ENCODE measurements at places on chromosomes 16 and 17.

DNA sequence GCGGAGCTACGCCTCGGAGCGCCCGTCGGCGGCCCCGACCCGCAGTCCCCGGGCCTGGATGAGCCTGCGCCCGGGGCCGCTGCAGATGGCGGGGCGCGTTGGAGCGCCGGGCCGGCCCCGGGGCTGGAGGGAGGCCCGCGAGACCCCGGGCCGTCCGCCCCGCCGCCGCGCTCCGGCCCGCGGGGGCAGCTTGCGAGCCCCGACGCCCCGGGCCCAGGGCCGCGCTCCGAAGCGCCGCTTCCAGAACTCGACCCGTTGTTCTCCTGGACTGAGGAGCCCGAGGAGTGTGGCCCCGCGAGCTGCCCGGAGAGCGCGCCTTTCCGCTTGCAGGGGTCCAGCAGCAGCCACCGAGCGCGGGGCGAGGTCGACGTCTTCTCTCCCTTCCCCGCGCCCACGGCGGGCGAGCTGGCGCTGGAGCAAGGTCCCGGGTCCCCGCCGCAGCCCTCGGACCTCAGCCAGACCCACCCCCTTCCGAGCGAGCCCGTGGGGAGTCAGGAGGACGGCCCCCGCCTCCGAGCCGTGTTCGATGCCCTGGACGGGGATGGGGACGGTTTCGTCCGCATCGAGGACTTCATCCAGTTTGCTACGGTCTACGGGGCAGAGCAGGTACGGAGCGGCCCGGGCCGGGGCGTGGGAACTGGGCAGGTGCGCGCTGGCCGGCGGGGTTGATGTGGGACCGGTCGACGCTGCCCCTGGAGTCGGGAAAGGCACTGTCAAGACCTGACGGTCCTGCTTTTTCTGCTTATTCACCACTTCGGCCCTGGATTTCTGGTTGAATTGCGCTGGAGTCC lies 861 bp downstream of the RAB11FIP3 start:
- peak; percentile 69 for DNase-seq

- peak; percentile 78 for DNase-seq
These were observed 110.6 kb downstream of the ZNF423 start for GRCh38 chr16:49745311-49745747.

DNA sequence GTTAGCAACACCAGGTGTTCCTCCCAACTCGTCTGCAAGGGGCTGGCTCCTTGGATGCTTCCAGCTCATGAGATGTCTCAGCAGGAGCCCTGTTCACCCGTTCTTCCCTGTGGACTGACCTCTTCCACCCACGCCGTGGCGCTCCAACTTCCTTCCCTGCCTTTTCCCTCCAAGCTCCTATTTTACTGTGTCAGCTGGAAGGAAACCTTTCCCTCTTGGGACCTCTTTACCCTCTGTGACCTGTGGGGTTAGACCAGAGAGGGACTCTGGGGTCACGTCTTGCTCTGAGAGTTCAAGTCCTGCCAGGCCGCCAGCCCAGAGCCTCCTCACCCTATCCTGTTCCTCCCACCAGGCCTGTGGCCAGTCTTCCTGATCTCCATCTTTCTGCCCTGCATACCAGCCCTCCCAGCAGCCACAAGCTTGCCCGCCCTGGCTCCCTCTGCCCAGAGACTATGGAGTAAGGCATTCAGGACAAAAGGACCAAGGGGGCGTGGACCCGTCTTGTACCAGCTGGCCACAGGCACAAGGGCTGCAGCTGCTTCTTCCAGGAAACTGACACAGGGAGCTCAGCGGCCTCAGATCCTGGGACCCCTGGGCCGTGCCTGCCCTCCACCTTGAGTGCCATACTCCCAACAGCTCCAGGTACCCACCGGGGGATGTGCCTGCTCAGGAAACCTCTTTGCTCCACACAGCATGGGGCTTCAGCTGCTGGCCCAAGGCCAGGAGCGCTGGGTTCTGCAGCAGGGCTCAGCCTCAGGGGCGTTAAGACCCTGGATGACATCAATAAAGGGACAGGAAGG lies 3.0 kb downstream of the PAQR4 start:
- DNase-seq = no peak

- no peak for DNase-seq
These were observed 21.0 kb downstream of the MRM3 start for GRCh38 chr17:802901-803881.

DNA sequence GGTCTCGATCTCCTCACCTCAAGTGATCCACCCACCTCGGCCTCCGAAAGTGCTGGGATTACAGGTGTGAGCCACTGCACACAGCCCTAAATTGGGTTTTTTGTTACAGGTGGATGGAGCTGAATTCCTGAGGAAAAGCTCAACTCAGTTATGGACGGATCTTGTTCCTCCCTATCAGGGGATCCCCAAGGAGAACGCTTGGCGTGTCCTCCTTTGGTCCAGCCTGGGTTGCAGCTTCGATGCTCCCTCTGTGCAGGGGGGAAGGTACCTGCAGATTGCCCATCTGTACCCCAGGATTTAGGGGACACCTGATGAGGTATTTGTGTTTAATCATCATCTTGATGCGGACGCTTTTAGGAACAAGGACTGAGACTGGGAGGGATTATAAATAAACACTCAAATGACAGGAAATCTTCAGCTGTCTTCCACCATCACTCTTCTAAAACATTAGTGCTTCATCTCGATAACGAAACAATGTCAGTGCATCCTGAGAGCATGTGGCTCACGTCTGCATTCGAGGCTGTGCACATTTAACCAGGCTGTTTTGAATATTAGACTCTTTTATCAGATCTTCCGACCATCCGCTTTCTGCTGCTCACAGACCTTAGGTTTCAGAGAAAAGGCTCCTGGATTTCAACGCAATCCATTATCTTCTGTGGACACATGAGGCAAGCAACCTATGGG lies 18.2 kb upstream of the MEIOB start:
- DNase-seq = no peak

DNA sequence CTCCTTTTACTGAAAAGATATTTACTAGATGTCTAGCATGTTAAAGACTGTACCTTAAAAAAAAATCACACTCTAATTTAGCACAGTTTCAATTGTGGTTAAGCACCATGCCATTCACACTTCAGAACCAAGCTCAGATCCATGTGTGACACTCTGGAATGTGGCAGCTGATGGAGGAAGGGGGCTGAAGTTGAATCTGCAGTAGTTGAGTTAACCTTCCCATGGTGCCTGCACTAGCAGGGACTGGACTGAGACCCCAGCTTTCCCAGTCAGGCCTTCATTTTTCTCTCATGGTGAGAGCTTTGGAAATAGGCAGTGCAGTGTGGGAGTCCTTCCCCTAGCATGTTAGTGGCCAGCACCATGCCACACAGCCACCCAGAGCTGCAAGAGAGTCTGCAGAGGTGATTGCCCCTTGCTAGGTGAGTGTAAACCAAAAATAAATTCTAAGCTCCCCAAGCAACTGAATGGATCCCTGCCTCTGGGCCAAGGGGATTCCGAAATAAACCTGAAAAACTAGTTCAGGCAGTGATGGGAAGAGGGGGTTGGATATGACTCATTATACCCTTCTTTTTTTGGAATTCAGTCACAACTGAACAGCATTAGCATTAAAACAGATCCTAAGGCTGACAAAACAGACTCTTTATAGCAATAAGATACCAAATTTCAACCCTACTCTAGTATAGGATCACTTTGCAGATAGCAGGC lies 208.5 kb downstream of the WWOX start:
- DNase-seq = no peak

- DNase-seq = peak; percentile 23
These were observed 47.1 kb downstream of the IRX3 start for GRCh38 chr16:54239456-54239855.

GRCh38 chr17:70171159-70171558 lies 1.8 kb downstream of the KCNJ2 start:
- no peak for DNase-seq

- DNase-seq = peak; percentile 79
These were observed 32.7 kb upstream of the RPH3AL start for GRCh38 chr17:385178-385835.

DNA sequence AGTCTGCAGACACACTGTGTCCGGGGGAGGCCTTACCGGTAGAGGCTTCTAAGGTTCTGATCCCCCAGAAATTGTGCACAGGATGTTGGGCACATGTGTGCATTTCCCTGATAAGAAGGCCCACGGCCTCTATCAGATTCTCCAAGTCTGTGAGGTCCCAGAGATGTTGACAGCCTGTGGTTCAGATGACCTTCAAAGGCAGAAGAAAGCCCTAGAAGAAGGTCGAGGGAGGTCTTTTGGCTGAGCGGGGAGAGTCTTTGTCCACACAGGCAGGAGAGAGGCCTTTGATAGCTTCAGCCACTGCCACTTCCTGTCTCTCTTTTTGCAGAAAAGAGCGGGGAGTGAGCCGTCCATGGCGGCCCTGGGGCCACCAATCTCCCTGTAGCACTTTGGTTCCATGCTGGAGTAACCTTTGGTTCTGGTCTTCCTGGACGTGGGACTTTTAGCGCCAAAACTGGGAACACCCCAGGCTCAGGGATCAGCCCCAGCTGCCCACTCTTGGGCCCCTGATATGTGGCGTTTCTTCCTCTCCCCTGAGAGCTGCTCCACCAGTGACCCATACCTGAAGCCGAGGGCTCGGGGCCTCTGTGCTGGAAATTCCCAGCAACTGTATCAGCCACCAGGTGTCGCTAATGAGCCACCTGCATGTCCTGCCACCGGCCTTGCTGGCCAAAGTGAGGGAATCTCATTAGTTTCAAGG lies 28.1 kb upstream of the LGALS9 start:
- DNase-seq = peak; percentile 80

DNA sequence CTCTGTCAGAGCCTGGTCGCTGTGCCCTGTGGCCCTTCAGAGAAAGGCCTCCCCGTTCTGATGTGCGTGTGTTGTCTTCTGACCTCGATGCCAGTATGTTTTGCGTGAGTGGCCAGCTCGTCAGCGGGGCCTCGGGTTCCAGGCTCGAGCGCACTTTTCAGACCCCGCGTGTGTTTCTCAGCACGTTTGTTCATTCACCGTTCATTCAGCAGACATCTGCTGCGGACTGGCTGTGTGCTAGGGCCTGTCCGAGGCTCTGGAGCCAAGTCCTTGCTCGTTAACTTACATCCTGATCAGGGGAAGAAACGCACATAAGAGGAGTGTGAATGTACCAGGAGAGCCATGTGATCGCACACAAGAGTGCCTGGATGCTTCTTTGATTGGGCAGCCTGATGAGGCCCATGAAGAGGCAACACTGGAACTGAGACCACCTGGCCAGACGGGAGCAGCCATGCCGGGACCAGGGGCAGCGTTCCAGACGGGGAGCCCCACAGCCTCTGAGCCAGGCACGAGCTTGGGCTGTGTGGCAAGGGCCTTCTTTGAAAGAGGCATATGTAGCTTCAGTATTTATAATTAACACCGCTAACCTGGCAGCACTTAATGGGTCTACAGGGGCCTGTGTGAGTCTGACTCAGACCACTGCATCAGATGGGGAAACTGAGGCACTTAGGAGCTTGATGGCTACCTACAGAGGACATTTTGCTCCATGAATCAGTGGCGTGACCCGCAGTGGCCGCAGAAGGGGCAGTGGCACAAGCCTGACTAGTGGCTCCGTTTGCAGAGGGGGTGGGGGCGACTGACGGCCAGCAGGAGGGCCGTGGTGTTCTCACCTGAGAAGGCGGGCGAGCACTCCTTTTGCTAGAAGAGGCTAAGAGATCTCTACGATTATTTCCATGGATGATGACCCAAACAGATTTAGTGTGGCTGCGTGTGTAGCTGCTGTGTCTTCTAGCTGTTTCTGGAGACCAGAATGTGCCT lies 187.9 kb upstream of the CHMP6 start:
- DNase-seq = no peak

- DNase-seq = no peak
These were observed 12.1 kb upstream of the NDUFAB1 start for GRCh38 chr16:23608194-23608593.

GRCh38 chr17:50330151-50330775 lies 15.7 kb upstream of the XYLT2 start:
- no peak for DNase-seq

DNA sequence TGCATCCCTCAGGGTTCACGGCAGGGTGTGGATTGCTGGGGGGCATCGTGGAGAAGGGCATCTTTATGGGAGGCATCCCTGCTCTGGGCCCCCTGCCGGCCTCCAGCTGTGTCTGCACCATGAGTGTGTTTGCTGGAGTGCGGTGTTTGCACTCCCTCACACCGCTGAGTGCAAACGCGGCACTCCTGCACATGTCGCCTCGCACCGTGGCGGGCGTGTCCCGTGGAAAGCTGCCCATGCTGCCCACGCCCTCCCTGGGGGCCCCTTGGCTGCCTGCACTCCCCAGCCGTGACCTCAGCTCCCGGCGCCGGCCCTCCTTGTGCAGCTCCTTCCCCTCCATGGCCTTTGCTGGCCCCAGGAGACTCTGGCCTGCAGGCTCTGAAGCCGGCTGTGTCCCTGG lies 74.6 kb upstream of the ZNF750 start:
- DNase-seq = no peak

DNA sequence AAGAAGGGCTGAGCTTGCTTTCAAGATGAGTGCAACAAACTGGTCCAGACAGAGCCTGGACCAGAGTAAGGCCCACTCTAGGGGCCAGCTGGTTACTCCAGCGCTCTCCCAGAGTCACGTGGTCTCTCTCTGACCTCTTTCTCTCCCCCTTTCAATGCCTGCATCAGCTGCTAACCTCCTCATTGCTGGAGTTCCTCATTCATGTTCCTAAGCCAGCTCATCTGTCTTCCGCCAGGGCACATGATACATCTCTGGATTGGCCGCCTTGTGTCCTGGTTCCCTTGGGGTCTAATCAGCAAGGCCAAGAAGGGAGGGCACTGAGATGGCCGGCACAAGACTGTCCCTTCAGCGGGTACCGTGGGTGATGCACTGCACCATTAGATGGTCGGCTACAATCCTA lies 26.9 kb upstream of the ZFP90 start:
- DNase-seq = peak; percentile 67

DNA sequence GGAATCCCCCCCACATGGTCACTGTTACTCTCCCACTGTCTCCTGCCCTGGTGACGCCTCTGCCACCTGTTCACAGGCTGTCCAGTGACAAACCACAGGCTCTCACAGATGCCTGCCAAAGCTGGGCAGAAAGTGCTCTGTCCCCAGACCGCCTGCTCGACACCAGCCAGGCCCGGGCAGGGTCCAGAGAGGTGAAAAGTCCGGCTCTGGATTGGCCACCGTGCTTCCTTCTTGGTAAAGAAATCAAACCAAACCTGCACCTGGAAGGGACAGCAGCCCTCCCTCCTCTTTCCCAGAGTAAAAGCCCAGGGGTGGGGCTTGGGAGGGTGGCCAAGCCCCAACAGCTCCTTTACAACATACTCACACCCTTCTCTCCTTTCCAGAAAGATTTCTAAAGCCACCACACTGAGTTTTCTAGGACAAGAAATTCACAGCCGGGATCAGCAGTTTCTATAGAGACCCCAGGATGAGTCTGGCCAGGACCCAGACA lies 6.2 kb downstream of the PCGF2 start:
- no peak for DNase-seq

GRCh38 chr16:3133844-3134243 lies 985 bp upstream of the ZNF213 start:
- DNase-seq = no peak

DNA sequence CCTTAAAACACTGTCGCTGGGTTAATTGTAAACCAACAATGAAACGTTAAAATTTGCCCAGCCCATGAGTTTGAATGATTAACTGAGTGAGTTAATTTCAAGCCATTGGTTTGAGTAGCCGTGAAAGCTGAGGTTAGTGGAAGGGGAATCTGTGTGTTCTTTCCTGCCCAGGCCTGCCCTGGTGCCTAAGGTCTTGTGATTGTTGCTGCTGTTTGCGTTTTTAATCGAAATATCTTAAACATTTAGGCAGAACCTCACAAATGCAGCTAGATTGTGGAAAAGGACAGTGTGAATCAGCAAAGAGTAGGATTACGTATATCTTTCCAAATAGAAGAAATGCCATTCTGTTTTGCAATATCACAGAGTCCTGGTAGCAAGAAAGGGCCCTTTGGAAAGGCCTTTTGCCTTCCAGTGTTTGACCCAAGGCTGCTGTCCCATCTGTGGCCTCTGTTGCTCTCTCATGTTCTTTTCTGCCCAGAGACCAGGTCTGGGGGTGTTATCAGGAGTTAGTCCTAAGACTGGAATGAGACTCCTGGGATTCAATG lies 113.8 kb downstream of the MSI2 start:
- DNase-seq = no peak

Data from retina (tissue), 1 donor.